Suppressor macrophage (primary cell): ENCODE measurements at places on chromosomes 6 and 20.

- DNase-seq = no peak
Observed at GRCh38 chr6:108952776-108953486, 104.7 kb downstream of the ARMC2 start.

DNA sequence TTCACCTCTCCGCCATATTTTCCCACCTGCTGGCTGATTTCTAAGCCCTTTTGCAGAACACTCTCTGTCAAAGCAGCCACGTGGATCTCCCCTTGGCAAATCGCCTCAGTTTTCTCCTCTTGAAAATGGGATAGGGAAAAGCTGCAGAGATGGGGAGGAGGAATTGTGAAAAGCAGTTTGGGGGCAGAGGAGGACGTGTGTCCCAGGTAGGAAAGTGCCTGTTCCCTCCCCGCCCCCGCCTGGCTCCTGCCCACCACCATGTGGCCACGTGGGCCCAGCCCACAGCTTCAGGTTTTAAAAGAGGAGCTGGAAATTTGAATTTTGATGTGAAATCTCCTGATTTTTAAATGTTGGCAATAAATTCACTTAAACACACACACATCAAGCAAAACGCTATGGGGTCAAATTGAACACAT, 3.6 kb upstream of the CEBPB start:
- no peak for DNase-seq

DNA sequence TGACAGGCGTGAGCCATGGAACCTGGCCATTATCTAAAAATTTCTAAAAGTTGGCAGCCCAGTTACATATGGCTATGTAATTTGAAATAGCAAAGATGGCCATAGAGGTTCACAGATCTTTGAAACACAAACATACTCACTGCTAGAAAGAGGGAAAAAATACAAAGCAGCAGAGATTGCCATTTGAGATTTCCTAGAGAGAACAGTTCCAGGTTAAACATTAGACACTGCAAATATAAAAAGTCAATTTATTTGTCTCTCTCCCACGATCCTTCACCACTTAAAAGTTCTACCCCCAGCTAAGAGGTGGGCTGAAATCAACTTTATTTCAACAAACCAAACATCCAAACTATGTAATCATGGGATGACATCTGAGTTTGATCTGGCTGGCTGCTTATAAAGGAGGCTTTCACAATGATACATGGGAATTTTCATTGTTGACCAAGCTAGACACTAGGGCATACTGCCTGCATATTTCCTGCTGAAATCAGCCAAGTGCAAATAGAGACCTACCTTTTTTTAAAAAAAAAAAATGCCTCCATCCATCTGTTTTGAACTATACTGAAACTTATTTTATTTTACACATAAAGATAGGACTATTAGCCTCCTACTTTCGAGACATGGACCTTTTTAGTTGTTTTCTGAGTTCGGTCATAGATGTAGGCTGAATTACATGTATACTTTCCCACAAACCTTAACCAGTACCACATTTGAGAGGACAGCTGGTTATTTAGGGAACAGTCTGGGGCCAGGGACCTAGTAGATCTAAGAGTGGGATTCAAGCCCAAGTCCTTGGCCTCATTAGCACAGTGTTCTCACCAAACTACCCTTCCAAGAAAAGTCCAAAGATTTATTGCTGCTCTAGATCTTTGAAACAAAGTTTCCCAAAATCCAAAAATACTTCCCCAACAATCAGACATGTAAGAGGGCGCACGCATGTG, 16.6 kb downstream of the DCDC2 start:
- DNase-seq = no peak

- no peak for DNase-seq
Observed at GRCh38 chr6:68296126-68296525, 339.0 kb upstream of the ADGRB3 start.

- DNase-seq = peak; percentile 88
Observed at GRCh38 chr6:46757214-46757596, 10.5 kb downstream of the ANKRD66 start.

- peak; percentile 83 for DNase-seq
Observed at GRCh38 chr6:138590796-138591709, 91.8 kb upstream of the NHSL1 start.

- DNase-seq = no peak
Observed at GRCh38 chr6:56741472-56741871, 98.8 kb upstream of the DST start.

GRCh38 chr6:149482545-149483333, 2.1 kb downstream of the ZC3H12D start:
- peak; percentile 75 for DNase-seq

DNA sequence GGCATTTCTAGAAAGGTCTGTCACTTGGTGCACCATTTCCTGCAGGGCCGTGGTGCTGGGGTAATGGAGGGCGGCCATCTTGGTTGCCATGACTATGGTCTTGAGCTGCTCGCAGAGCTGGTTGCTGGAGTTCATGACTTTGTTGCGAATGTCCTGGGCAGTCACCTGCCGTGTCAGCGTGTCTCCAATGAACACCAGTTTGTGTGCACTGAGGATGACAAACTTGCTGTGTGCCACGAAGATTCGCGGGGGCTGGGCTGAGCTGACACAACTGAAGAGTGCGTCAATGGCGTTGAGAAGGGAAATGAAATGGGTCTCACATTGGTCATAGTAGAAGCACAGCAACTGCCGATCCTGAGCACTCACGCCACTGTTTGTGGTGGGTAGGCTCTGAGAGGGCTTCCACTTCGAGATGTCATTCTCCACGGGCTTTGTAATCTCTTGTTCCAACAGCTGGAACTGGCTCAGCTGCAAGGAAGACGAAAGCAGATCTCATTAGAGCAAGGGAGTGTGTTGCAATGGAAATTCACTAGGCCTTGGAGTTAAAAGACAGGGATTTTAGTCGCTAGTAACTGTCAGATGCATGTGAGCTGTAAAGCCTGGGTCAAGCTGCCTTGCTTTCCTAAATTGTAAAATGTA, 47.1 kb downstream of the NEDD9 start:
- no peak for DNase-seq

DNA sequence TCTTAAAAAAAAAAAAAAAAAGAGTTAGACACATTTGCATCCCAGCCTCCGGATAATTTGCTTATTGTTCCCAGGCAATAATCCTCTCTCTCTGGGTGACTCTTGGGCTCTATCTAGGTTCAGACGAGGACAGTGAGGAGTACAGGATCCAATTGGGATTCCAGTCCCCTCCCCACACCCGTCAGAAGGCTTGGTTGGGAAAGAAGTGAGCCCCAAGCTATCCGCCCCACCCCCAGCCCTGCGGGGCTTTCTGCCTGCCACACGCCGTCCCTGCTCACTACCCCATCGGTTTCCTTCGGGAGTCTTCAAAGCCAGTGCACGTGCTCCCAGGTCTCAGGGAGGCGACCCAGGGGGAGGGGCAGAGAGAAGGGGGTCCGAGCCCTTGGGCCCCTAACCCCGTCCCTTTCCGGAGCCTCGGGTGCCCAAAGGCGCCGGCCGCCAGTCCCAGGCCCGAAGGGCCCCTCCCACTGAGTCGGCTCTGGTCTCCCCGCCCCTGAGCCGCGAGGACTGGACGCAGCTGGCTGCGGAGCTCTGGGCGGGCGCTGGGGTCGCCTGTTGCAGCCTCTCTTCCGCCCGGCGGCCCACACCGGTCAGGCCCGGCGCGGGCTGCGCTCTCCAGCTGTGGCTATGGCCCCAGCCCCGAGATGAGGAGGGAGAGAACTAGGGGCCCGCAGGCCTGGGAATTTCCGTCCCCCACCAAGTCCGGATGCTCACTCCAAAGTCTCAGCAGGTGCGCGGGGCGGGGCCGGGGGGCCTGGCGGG, 2.5 kb downstream of the MYMX start:
- peak; percentile 69 for DNase-seq

DNA sequence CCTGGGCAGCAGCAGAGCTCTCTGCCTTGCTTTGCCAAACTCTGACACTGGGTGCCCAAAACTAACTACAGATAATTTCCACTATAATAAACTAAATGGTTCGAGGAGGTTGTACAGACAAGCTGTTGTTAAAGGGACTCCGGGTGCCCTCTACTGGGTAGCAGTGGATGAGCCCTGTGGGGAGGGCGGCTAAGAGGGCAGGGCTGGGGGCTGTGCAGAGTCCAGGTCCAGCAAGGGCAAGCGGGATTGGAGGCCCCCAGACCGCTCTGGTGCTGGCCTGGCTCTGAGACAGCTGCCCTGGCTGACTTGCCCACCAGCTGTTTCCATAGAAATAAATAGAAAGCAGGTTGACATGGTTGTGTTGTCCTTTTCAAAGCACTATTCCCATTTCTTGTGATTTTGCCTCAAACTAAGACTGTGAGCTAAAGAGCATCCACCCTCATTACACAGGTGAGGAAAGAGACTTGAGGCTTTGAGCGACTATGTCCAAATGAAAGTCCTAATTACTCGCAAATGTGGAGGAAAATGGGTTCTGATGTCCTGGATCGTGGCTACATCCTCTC, 167.6 kb upstream of the CST7 start:
- peak; percentile 65 for DNase-seq

- DNase-seq = no peak
Observed at GRCh38 chr6:80771941-80772340, 665.5 kb downstream of the BCKDHB start.

- DNase-seq = peak; percentile 94
Observed at GRCh38 chr6:36196113-36196879, at the start of gene BRPF3. BRPF3 (plus strand) TSS chr6:36196744; CDS start chr6:36200323, 3,579 bp downstream.

DNA sequence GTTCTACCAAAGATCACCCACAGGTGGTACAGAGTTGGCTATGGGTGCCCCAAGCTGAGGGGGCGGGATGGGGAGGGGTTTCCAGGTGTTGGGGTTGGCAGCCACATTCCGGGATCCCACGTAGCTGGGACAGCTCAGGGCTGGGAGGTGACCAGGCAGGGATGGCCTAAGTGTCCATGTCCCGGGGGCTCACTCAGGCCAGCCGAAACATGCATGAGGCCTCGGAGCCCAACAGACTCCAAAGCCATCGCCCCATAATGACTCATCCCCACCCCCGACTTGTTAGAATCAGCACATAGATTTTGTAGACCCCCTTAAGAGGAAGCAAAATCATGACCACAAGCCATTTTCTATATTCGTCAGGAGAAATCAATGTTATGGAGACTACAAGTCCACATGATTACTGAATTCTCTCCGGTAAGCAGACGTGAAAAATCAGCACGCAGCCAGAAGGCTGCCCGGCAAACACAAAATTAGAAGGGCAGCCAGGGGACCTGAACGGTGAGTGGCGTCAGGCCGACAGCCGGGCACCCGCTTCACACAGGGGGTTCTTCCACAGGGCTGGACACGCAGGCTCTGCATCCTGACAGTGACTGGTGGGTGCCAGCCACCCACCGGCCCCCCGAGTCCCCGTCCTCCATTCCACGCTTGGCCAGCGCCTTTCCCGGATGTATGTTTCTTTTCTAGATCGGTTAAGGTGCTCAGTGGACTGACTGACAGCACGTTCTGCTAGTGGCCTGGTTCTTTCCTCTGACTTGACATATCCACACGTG, 81.2 kb downstream of the RAMACL start:
- no peak for DNase-seq

- DNase-seq = peak; percentile 44
Observed at GRCh38 chr6:143804835-143805239, 38.3 kb upstream of the LTV1 start.

- no peak for DNase-seq
Observed at GRCh38 chr6:93317592-93317991, 101.8 kb downstream of the EPHA7 start.

- DNase-seq = no peak
Observed at GRCh38 chr6:939526-940252, 246.8 kb upstream of the EXOC2 start.

- no peak for DNase-seq
Observed at GRCh38 chr6:115058414-115059211, 715.8 kb upstream of the HS3ST5 start.

- DNase-seq = no peak
Observed at GRCh38 chr6:111667931-111668330, 62.3 kb upstream of the TRAF3IP2 start.

GRCh38 chr6:52573295-52573694, 3.6 kb downstream of the TRAM2 start:
- no peak for DNase-seq

DNA sequence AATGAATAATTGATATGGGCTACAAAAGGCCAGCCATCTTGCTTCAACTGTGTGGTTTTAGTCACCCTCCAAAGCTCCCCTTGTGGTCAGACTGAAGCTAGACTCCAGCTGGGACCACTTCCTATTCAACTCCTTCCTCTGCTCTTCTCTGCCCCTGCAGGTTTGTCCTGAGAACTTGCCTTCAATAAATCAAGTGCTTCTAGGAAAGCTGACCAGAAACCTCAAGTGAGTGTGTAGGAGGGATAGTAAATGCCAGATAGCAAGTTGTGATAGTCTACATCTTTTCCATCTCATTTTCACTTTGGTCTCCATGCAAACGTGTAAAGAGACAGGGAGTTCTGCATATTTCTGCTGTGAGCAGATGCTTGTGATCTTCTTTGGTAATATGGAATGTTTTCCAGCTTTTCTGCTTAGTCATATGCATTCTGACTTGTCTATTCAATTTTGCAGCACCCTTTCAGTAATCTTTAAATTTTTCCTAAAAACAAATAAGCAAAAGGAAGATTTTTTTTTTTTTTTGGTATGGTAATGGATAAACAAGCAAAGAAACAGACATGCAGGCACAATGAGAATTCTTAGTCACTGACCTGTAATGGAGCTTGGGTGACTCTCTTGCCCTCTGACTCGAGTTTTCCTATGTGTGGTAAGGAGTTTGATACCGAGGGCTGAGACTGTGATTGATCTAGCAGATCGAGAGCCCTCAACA, 201.3 kb upstream of the BTBD3 start:
- peak; percentile 26 for DNase-seq

DNA sequence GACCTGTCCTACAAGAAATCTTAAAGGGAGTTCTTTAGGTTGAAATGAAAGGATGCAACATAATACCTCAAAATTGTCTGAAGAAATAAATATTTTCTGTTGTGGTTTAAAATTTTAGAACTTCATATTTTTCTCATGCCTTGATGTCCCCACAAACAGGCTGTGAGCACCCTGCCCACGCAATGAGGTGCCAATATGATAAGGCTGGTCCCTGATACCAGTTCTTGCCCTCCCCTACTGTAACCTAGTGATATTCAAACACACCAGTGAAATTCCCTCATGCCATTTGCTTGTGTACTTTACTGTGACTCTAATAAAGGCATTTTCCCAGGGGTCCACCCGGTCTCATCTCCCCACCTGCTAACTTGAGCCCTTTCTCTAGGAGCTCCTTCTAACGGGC, 67.3 kb upstream of the SIRPG start:
- DNase-seq = no peak

DNA sequence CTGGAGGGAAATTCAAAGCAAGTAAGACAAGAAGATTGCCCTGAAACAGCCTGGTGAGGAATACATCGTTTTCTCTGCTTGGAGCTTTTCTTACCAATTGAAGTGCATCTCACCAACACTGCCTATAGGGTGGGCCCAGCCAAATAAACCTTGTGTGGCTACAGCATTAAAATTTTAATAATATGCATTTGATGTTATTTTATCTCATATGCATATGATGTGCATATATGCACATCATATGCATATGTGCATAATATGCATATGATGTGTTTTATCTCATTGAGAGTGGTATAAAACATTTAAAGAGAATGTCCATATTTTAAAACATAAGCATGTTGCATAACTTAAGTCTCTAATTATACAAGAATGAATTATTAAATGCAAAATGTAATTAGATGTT, 328.6 kb upstream of the ARID1B start:
- DNase-seq = no peak

GRCh38 chr6:41335943-41336342, 535 bp downstream of the NCR2 start:
- no peak for DNase-seq

- peak; percentile 87 for DNase-seq
Observed at GRCh38 chr6:33014841-33015634, 5.6 kb upstream of the HLA-DOA start.
